T-helper 9 cell (primary cell): ENCODE measurements at places on chromosomes 1 and 21.

DNA sequence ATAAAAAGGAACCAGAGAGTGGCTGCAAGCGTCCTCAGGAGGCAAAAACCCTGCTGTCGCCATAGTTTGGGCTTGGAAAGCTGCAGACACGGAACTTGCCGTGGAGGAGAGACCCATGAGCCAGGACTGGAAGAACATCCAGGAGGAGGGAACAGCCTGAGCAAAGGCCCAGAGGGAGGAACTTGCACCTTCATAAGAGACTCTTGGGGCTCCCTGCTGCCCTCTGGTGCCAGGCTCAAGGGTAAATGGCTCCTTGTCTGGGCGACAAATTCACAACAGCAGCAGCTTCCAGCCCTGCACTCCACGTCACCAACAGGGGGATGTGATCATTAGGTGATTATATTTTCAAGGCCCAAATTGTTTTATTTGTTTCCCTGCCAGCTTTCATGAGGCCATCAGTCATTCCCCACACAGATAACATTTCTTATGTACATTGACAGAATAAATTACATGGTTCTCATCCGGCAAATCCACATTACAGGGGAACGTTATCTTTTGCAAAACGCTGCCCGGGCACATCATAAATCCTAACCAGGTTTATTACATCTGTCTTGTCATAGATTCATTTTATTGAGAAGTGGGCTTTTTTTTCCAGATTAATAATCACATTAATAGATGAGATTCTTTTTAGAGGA, 143.0 kb upstream of the GRIK3 start:
- no peak for DNase-seq

- no peak for DNase-seq
These were observed 20.8 kb upstream of the MPC2 start for GRCh38 chr1:167957710-167958109.

GRCh38 chr1:222843469-222844410, 28.9 kb downstream of the DISP1 start:
- no peak for DNase-seq

DNA sequence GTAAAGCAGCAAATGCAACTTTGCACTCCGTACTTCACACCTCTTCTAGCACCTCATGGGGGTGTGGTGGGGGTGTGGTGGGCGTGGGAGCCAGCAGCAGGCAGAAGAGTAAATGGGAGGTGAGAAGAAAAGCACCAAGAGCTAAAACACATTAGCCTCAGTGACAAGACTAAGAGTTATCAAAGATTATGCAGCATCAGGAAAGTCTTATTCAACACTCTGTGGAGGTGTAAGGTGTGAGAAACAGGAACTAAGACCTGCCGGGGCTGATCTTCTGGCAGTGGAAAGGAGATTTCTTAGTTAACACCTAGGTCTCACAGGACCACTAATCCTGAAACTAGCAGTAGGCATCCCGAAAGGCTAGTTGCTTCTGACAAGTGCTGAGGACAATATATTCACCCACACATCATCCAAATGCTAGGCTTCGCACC, 9.9 kb downstream of the TGFBR3 start:
- peak; percentile 11 for DNase-seq

GRCh38 chr1:229431284-229432115, 2.4 kb downstream of the ACTA1 start:
- DNase-seq, result no peak
